ENCODE measurements at places on chromosomes 6 and 20.

GRCh38 chr6:4102687-4103244 lies 23.8 kb upstream of the FAM217A start:
- no peak for DNase-seq

GRCh38 chr6:122709922-122710512 lies 69.5 kb upstream of the FABP7 start:
- no peak for DNase-seq

DNA sequence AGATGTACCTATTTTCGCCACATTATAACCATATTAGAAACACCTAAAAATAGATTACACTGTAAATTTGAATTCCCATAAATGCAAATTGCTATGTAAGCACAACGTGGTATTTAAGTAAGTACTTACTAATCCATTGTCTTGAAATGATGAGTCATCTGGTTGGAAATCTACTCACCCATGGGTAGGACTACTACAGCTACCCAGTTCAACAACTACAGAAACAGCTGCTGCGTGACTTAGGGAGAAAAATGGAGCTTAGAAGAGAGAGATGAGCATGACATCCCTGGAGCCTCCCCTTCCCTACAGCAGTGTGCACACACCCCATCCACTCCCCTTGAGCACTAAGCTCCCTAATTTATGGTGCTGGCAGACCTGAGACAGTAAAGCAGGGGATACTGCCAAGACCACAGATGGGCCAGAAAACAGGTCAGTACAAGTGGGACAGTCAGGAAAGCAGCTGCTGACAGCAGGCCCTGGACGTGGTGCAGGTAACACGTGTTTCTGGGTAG lies 26.9 kb downstream of the RRAGD start:
- DNase-seq, result no peak

- no peak for DNase-seq
Measured at GRCh38 chr6:72422171-72422570, 199.7 kb upstream of the KCNQ5 start.

GRCh38 chr6:38116248-38116647 lies 296.7 kb downstream of the ZFAND3 start:
- DNase-seq, result no peak

DNA sequence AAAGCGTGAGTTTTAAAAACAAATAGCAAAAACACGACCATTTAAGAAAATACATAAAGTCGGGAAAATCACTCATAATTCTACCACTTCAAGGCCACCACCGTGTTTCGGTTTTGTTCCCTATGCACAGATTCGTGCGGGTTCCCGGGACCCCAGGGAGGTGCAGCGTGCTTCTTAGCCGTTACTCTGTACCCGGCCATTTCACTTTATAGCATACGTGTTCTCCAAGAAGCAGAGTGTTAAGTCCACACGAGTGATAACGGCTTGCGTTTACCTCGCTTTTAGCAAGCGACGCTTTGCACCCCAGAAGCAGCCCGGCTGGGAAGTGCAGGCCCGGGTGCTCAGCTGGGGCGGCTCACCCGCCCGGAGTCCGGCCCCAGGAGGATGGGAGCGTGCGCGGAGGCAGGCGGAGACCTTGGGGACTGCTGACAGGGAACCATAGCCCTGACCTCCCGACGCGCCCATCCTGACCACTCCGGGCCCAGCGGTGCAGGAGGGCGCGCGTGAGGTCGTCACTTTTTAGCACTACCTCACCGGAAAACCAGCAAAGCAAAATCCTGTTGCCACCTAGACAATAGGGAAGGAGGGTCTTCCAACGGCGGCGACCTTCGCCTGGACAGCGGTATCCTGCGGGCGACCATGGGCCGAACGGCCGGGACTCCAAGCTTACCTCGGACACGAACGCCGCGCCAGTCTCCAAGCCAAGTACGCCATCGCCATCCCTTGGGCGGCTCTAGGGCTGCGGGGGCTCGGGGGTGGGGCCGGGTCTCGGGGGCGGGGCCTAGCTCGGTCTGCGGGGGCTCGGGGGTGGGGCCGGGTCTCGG lies at the start of gene ECI2:
Gene ECI2, minus strand, starts transcription at position 735 of the 824 bp plus-strand sequence. Its CDS starts 15 bp downstream, at position 720.
- peak; percentile 94 for DNase-seq

- no peak for DNase-seq
Measured at GRCh38 chr6:12009180-12009685, 2.9 kb upstream of the HIVEP1 start.

DNA sequence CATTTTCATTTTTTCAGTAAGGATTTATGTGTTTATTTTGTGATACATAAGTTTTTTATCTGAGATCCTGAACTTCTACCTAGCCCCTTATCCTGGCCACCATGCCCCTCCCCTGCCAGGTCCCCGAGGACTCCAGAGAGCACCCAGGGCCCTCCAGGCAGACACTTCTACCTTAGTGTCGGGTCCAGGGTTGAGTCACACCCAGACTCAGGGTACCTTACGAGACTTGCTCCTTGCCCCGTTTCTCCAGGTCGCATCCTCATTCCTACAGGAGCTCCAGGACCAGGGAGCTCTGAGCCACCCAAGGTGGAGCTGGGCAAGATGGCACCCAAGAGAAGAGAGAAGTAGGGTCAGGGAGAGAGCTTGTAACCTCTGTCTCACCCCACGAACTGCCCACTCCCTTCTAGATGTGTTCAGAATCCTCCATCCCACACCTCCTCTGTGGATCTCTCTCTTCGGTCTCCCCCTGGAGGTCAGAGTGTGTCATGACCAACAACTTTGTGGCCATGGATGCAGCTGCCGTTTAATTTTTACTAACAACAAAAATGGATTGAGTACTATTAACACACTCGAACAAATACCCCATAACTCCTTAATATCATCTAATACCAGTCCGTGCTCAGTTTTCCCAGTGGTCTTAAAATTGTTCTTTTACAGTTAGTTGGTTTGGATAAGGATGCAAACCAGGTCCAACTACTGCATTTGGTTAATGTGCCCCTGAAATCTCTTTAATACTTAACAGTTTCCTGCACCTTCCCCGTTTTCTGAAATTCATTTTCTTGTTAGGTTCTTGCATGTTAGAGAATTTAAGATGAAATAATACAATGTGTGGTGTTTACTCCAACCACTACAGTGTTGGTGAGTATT lies 130.6 kb upstream of the INSM1 start:
- DNase-seq, result no peak

GRCh38 chr20:37552415-37552814 lies 24.7 kb upstream of the BLCAP start:
- no peak for DNase-seq

GRCh38 chr20:24831232-24831631 lies 117.8 kb upstream of the CST7 start:
- no peak for DNase-seq

DNA sequence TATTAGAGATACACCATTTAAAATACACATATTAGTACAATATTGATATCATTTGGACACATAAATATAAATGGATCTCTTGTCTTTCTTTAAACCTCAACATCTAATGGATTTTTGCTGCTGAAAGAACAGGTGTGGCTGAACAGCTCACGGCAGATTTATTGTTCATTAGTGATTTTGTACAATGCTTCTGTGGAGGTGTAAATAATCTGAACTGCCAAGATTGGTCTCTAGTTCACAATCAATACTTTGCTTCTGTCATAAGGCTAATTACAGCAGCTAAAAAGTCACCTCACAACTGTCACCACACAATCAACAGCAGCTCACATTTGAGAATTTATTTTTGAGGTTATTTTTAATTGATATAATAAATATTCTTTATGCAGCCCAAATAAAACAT lies 162.0 kb upstream of the SIM1 start:
- DNase-seq, result no peak

GRCh38 chr6:52539607-52540006 lies 37.3 kb downstream of the TRAM2 start:
- DNase-seq, result no peak

Measured in vagina (tissue), 2 donors.